Midbrain (tissue), 1 donor: ENCODE measurements at places on chromosomes 12 and 14.
A peak's percentile ranks its signal among the peaks of the same experiment; 100 is the strongest.

DNA sequence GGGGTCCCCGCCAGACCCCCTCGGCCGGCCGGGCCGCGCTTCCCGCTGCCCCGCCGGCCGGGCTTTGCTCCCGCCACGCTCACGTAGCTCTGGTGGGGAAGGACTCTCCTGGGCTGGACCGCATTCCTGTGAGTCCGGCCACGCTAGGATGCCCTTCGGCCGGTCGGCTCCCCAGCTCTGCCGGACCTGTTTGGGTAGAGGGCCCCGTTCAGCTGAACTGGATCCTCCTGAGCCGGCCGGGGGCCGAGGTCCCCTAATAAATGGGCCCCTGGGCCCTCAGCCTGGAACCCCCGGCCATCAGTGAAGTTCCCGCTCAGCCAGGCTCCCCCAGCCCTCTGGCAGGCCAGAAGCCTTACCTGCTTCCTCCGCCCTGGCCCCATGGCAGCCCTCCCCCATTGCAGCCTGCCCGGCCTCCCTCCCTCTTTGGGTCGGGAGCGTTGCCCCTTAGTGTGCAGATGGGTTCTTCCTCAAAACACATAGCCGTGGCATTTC lies 593 bp downstream of the UNC119B start:
- no peak for DNase-seq

DNA sequence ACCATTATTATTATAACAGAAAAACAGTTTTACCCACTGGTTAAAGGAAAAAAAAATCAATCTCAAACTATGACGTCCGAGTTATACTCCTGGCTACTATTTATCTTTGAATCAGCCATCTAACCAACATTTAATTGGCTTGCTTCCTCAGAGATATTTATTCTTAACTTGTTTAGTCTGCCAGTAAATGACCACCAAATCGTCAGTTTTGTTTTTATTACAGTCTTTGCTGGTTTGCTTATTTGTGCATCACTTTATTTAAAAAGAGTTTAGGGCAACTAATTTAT lies 71.2 kb downstream of the RASSF8 start:
- no peak for DNase-seq

DNA sequence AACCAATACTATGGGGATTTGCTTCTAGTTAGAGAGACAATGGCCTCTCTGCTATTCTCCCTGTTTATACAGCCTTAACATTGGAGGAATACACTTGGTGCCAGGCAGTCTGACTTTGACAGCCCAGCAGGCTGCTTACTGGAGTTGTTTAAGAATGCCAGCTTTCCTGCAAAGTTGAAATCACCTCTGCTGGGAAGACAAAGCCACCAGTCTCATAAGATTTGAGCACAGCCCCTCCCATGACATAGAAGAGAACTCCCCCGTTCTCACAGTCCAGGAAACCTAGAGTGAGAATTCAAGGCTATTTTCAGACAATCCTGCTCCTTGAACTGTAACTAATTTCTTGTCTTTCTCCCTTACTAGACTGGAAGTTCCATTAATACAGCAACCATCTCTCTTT lies 21.1 kb upstream of the CATSPERB start:
- DNase-seq = no peak

GRCh38 chr14:76771437-76771980 lies 10.2 kb downstream of the VASH1 start:
- no peak for DNase-seq

DNA sequence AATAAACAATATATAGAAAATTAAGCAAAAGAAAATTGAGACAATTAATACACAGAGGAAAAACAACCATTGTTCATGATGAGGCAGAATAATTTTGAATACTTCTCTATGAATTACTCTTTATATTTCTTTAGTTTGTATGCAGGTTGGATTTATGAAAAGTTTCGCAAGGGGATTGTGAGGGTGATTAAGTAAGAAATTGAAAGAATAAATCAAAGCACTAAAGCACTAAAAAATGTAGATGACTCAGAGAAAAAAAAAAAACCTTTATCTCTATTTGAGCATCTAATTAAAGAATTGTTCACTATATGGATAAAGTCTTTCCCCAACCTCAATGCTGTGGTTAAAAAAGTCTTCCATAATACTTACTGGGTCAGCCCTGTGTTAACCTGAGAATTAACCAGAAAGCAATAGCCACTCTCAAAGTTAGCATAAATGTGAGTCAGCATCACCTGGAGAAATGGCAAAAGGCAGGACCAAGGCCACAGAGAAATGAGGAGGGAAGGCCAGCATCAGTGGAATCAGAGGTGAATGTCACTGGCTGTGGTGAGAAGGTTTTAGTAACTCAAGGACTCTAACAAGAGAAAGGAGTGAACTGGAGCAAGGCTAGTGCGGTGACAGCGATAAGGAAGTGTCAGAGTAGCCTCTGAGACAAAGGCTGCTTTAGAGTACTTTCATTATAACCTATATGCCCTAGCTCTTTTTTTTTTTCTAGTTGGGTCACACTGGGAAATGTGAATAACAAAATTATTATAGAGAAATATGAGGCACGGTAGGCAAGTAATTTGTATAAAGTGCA lies 310.4 kb downstream of the KCNC2 start:
- DNase-seq = no peak

- DNase-seq = no peak
Observed at GRCh38 chr12:102468261-102468915, 12.0 kb downstream of the IGF1 start.

GRCh38 chr14:90201344-90201743 lies 55.0 kb upstream of the PSMC1 start:
- DNase-seq = no peak

DNA sequence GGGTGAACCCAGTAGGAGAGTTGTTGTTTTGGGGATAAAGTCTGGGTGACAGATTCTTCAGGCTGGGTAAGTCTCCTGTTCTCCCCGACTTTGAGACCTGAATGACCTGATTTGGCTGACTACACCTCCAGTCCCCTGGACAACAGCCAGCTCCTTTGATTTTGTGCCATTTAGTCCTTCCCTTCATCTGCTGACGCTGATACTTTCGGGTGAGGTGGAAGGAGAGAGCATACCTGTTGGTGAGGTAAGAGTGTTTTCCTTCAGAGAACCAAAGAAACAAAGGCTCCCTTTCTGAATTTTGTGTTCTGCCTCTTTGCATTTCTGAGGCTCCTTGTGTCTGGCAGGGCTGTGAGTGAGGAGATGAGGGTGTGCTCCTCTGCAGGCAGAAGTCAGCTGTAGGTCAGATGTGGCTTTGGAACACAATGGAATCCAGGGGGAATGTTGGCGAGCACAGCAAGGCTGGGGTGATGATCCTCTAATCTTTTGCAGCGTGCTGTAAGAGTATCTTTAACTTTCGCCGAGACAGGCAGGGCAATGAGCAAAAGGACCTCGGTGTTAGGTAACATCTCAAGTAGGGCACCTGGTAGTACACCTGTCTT lies 12.1 kb downstream of the ETV6 start:
- no peak for DNase-seq

- no peak for DNase-seq
Observed at GRCh38 chr12:131063960-131064359, 110.3 kb downstream of the ADGRD1 start.

GRCh38 chr14:56528927-56529326 lies 50.7 kb upstream of the TMEM260 start:
- no peak for DNase-seq

DNA sequence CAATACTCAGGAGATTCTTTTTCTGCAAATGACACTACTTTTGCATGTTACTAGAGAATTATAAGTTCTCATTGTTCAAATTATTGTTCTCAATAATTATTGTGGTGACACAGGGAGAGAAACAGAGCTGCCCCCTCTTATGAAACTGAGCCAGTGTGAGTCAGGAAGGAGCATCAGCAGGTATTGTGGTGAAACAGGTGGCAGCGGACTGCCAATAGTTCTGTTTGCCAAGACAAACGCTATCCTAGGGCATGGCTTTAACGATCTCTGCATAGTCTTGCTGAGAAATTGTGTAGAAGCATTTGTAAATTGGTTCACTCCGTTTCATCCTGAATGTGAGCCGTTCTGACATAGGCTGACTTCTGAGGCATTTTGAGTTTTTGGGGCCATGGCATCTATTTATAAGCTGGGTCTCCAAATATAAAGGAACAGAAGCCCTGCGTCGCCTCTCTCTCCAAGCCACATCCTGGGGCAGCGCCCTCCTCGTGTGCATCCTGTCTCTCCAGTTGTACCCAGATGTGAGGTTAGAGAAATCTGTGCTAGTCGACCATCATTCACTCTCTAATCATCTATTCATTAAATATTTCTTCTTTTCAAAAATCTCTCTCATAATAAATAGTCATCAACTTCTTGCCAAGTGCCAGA lies 15.8 kb upstream of the PPP4R4 start:
- no peak for DNase-seq

DNA sequence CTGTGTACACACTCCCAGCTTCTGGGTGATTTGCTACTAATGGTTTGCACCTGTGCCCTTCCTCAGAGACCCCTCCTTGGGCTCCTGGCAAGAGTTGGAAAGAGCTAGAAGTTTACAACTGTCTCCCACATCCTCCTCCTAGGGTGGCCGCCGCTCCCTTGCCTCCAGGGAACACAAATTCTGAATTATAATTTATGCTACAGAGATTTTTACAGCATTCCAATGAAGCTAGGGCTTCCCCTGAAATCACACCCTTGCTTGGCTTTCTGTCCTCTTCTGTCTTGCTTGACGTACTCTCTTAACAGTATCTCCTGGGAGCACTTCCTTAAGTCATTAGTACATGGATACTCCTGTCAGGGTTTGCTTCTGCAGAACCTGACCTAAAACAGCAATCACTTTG lies 180.2 kb downstream of the KCNA5 start:
- DNase-seq = no peak

DNA sequence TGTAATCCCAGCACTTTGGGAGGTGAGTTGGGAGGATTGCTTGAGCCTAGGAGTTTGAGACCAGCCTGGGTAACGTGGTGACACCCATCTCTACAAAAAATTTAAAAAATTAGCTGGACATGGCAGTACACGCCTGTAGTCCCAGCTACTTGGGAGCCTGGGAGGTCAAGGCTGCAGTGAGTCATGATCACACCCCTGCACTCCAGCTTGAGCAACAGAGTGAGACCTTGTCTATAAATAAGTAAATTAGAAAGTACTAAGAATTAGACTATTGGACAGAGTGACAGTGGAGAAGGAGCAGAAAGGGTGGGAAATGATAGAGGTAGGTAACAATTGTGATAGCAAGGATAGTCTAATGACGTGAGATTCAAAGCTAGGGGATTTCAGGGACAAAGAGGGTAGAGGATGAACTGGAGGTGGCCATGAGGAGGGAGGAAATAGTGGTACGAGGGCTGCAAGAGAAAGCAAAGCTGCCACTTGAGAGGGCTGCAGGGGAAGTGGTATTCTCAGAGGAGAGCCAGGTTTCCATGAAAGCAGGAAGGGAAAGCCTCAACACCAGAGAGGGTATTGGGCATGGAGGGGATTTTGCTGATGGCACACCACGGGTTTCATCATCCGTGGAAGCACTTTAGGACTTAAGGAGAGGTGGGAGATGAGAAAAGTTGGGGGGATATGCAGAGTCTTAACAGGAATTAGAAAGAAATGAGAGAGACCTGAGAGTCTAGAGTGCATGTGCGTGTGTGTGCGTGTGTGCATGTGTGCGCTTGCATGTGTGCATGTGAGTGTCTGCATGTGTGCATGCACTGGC lies 85.6 kb downstream of the SYNE2 start:
- DNase-seq = no peak

DNA sequence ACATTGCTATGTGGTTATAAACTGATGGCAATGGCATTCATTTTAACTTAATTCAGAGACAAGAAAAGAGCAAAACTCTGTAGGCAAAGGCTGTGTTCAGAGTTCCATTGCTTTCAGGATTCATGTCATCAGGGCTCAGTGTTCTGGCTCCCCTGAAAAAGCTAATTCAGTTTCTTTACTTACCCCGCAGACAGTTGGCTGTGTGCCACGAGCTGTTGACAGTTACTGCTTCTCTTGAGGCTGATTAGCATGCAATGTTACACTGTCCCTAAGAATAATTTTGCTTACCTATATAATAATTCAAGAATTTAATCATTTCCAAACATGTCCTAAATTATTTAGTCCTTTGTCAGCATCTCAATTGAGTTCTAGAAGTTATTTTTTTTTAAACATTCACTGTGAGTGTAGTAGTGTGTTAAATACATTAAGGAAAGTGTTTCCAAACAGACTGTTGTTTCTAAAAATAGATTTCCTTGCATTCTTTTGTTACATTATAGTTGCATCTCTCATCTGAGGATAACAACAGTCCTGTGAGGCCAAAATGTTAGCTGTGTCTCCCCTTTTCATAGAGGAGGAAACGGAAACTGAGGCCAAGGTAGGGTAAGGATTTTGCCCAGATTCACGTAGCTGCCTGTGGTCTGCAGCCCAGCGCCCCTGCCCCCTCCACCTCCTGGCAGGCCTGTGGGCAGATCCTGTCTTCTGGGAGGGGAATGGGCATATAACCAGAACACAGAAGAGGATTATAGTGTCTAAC lies 98.6 kb downstream of the PELI2 start:
- DNase-seq = peak; percentile 66

DNA sequence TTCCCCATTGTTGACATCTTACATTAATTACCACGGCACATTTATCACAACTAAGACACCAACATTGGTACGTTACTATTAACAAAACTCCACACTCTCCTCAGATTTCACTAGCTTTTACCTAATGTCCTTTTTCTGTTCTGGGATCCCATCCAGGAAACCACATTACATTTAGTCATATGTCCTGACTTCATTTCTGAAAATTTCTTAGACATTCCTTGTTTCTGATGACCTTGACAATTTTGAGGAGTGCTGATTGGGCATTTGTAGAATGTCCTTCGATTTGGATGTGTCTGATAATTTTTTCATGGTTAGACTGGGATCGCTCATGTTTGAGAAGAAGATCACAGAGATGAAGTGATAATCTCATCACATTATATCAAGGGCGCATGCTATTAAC lies 34.6 kb upstream of the ACSM4 start:
- no peak for DNase-seq

DNA sequence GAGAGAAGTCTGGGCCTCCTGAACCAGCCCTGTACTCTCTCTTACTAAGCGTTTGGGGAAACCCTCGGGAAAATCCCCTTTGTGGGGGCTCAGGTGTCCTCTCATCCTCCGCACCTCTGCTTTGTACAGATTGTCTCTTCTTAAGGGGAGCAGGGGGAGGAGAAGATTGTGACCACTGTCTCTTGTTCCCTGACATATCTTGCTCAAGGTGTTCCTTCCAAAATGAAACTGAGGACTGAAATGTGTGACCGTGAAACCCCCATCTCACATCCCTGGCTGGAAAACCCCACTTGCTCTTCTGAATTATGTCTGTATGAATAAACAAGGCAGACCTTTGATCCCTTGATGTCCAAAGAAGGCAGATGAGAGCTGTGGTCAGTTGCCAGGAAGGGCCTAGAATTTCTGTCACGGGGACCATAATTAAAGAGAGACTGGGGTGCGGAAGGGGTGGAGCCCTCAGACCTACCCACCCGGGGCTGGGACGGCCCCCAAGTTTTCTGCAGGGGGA lies 369.8 kb downstream of the AACS start:
- no peak for DNase-seq

DNA sequence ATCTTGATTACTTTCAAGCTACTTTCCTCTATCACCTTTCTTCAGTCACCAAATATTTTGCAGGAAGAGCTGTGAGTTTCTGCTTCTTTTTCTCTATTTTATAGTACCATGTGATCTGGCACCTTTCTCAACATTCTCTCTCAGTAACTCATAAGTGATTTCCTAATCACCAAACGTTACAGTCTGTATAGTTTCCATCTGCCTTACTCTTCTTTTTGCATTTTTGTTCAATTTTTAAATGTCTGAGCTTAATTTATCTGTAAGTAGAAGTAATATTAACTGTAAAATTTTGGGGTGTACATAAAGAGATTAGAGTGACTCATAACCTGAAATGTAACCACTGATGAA lies 422.1 kb upstream of the SYT1 start:
- no peak for DNase-seq

- DNase-seq = no peak
Observed at GRCh38 chr12:105436636-105437035, 106.1 kb downstream of the C12orf75 start.
